GM23338 (cell line): ENCODE measurements at places on chromosomes 11 and 22. TPM values are rescaled to one million over a fixed set of nuclear protein-coding genes. Genes with fewer than 3 reads are reported as not detected.

Gene VPREB1
- not detected in 2 replicates for total RNA-seq

Gene USP47
- total RNA-seq = 32.1 and 36.7 TPM in 2 replicates

Gene DUSP8
- 1.1 and 3.3 TPM in 2 replicates for total RNA-seq

Gene IFITM5
- total RNA-seq = not detected in 2 replicates

DNA sequence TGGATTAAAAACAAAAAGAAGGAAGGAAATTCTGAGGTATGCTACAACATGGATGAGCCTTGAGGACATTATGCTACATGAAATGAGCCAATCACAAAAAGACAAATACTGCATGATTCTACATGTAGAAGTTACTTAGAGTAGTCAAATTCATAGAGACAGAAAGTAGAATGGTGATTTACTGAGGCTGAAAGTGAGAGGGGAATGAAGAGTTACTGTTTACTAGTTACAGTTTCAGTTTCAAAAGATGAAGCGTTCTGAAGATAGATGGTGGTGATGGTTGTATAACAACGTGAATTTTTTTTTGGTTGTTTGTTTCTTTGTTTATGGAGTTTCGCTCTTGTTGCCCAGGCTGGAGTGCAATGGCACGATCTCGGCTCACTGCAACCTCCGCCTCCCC lies 9.5 kb downstream of the OR5P2 start:
- no peak for DNase-seq

DNA sequence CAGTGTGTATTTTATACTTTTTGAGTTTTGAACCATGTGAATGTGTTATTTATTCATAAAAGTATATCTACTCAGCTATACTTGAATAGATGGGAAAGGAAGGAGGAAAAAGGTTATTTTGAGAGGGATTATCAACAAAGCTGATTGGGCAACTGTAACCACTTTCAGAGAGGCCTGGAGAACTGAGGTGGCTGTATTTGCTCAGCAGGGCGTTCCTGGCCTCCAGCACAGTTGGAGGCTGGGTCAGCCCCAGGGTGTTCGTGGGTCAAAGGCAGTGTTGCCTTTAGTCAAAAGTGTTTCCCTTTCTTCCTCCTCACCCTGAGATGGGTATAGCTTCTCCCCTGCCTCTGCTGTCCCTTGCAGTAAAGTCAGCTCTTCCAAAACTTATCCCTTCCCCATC lies 26.7 kb downstream of the ASCC2 start:
- no peak for DNase-seq

DNA sequence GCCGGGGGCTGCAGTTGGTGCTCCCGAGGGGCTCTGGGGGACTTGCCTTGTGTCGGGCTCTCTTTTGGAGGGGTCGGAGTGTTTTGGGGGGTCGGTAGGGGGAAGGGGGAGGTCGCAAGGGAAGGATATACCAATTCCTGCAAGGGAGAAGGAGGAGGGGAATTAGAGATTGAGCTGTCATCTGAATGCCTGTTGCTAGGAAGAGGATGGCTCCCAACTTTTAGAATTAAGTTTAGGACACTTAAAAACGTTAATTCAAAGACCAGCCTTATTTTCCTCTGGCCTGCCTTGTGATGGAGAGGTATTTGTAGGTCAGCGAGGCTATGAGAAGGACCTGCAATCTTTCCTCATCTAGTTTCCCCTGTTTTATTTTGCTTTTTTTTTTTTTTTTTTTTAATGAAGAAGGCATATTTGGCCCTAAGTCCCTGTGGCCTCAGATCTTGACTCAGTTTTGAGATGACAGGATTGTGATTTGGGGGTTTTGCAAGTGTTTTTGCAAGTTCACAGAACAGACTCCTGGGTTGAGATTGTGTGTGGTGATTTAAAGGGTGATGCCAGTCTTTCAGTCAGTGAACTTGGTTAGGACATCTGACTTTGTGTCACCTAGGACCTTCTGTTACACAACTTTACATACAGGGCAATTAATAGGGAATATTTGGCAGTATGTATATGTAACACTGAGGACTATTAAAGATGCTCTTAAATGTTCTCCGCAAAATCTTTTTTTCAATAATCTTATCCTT lies 672 bp downstream of the TMEM135 start:
- no peak for DNase-seq

- no peak for DNase-seq
Observed at GRCh38 chr22:29715705-29716104, 4.1 kb upstream of the CABP7 start.

DNA sequence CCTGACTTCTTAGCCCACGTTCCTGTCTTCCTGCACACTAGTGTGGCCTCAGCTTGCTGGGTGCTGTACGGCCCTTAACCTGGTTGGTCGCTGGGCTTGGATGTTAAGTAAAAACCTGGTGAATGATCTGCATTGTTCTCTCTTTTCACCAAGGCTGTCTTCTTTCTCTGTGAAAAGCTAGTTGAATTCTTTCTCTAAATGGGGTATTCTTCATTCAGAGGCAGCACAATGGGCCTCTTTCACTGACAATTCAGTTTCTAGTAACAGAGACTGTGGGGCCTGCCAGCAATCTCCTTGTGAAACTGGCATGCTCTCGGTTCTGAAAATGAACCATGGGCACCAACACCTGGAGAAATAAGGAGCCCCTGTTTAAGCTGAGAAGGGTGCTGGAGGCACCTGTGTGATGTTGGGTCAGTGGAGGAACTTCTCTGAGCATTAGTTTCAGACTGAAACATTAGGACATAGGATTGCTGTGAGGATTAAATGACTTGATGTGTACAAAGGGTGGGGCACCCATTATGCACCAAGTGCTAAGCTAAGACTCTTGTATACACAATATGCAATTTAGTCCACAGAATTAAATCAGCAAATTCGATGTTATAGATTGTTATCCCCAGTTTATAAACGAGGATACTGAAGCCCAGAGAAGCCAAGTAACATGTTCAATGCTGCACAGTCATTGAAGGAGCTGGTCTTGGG lies 33.1 kb upstream of the ELF5 start:
- no peak for DNase-seq

DNA sequence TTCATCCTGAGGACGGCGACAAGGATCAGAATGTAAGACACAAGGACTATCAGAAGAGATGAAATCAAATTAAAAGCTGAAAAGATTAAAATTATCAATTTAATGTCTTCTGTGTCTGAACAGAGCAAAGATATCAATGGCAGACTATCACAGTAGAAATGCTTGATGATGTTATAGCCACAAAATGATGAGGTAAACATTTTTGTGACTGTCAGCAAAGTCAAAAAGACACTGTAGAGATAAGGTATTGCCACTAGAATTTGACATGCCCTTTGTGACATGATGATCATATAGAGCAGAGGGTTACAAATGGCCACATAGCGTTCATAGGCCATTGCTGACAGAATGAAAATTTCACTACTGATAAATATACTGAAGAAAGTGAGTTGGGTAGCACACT lies 12.2 kb downstream of the OR5J2 start:
- no peak for DNase-seq

- DNase-seq = no peak
Observed at GRCh38 chr11:95469258-95469657, 238.3 kb upstream of the SESN3 start.

DNA sequence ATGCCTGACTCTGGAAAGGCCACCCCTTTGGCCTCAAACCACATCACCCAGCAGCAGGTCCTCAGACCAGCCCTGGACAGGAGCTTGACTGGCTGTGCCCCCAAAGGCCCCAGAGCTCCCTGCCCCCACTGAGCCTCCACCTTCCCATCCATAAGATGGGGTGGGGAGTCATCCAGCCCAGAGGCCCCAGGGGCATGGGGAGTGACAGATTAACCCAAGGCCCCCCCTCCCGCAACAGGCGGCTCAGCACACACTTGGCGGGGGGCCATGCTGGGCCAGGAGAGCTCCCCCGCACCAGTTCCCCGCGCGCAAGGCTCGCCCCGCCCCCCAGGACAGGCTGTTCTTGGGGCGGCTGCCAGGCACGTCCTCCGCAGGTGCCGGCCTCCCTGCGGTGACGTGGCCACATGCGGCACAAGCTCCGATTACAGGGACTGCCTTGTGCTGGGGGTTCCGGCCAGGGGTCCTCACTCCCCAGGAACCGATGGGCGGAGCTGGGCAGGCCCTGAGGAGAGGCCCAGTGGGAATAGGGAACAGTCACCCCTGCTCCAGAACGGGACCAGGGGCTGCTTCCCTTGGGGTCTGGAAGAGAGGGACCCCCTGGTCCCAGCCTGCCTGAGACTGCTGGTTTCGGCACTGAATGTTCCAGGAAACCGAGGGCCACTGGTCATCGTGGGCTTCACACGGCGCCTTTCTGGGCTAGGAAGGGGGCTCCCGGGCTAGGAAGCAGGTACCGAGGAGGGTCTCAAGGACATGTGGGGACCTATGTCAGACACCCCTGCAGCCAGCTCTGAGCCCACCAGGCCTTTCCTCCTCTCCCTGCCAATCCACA lies 5.1 kb upstream of the CDKN1C start:
- DNase-seq = no peak

DNA sequence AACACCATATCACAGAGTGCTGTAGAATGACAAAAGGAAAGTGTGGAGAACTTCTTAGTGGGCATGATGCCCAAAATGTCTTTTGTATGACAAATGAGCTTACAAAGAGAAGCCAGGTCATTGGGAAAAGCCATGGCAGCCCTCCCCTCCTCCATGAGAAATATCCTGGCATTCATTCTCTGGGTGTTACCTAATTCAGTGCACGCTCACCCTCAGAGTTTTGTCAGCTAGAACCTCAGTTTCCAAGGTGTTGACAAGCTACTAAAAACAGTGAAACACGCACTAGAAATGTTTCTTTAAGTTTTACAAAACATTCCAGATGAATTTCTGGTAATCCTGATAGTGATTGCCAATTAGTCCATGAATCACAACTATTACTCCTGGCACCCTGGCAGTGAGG lies 105.4 kb upstream of the FSHB start:
- DNase-seq = no peak

DNA sequence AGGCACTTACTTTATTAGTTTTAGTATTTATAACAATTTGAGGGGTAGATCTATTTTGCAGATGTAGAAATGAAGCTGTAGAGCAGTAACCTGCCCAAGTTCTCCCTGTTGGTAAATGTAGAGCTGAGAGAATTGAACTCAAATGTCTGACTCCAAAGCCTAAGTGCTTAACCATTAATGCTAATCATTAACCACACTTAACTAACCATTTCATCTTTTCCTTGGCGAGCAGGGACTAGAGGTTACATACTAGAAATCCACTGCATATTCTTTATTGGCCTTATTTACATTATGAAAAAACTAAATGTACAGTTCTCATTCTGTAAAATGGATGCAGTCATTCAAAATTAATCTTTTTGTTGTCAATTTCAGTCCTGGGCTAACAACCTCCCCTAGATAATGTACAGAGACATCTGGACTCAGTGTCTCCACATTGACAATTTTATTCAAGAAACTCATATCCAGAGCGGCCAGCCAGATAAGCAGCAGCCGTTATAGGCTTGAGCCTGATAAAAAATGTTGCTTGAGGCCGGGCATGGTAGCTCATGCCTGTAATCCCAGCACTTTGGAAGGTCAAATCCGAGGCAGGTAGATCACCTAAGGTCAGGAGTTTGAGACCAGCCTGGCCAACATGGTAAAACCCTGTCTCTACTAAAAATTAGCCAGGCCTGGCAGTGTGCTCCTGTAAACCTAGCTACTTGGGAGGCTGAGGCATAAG lies 76.7 kb upstream of the PICALM start:
- no peak for DNase-seq

DNA sequence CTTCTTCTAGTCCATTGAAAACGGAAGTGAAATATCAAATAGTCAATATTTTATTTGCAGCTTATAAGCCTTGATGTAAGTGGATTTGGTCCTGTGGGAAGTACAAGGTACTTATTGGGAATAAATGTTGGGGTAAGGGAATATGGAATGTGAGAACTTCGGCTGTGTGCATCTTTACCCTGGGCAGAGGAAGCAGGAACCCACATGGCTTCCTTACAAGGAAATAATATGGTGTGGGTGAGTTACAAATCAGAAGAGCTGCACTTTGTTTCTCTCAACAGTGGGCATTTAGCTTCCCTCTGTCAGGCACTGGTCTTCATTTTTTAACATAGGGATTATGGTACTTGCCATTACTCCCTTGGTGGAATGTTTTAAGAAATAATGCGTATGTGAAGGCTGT lies 77.9 kb downstream of the SCN3B start:
- DNase-seq = no peak

DNA sequence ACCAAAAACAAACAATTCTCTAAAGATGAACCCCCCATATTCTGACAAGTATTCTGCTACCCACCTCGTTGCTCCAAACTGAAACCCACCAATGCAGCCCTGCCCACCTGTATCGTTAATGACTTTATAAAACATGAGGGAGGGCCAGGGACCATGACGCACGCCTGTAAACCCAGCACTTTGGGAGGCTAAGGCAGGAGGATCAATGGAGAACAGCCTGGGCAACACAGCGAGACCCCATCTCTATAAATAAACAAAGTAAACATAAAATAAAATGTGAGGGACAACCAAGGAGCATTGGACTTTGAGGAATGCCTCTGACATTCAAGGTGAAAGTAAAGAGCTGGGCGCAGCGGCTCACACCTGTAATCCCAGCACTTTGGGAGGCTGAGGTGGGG lies 39.8 kb upstream of the ATXN10 start:
- DNase-seq = no peak

GRCh38 chr11:13291800-13292199 lies 14.2 kb downstream of the BMAL1 start:
- no peak for DNase-seq

DNA sequence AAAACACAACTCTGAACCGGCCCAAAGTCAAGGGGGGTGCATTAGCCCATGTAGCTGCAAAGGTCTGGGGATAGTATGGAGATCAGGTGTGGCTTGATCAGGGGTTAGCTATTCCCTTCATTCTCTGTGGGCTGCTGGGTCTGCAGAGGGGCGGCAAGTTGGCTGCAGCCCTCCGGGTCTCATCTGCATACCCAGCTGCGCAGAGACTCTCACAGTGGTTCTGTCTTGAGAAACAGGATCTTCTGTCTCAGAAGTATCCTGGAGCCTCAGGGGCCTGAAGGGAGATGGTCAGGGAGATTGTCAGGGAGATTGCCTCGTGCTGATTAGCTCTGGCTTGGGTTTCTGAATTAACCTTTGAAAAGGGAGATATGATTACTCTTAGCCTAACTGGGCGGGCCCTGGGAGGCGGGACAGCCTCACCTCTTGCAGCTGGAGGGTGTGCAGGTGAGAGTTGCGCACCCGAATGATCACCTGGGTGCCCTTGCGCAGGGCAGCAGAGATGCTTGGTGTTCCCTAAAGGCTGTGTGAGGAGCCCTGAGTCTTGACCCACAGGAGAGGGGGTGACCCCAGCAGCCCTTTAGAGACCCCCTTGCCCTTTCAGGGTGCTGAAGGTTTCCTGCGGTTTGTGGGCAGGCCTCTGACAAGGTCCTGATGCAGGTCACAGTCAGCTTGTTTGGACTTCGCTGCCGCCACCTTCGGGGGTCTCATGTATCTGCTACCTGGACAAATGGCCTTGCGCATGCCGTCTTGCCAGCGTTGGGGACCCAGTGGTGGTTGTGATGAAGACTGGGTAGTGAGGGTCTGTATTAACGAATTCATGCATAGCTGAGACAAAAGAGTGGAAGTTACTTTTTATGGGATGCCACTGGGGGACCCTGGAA lies 7.3 kb downstream of the ARHGAP8 start:
- DNase-seq = no peak

DNA sequence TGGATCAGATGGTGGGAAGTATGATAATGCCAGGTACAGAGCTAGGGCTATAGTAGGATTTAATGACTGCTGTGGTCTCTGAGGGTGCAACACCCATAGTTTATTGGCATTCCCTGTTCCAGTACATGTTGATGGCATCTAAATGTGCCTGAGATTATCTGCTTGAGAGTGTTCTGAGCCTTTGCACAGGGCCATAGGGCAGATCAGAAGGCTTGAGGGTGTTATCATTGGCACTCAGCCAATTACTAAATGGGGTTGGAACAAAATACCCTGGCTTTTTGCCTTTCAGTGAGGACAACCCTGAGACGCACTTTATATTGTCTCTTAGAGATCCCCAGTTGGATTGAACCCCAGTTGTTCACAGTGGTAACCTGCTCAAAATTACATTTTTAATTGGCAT lies 6.7 kb downstream of the SLC5A12 start:
- no peak for DNase-seq
